ENCODE measurements at places on chromosomes 4 and X.

GRCh38 chr4:156191044-156191781 lies 237.5 kb upstream of the CTSO start:
- DNase-seq = no peak

GRCh38 chr4:10917566-10917965 lies 233.0 kb upstream of the CLNK start:
- no peak for DNase-seq

GRCh38 chrX:40470830-40471429 lies 109.8 kb upstream of the ATP6AP2 start:
- DNase-seq = no peak

GRCh38 chr4:13920901-13921300 lies 293.4 kb upstream of the BOD1L1 start:
- DNase-seq = no peak

GRCh38 chr4:174222266-174222872 lies 61.1 kb downstream of the FBXO8 start:
- DNase-seq = no peak

- no peak for DNase-seq
Observed at GRCh38 chr4:55358668-55359067, 12.6 kb downstream of the SRD5A3 start.

- DNase-seq = no peak
Observed at GRCh38 chr4:5122114-5122513, 70.8 kb downstream of the STK32B start.

GRCh38 chrX:107678957-107679740 lies 50.8 kb downstream of the PRPS1 start:
- DNase-seq = peak; percentile 5

GRCh38 chr4:157221426-157221894 lies 932 bp downstream of the GRIA2 start:
- no peak for DNase-seq

GRCh38 chr4:6175426-6175825 lies 24.9 kb downstream of the JAKMIP1 start:
- DNase-seq = no peak

DNA sequence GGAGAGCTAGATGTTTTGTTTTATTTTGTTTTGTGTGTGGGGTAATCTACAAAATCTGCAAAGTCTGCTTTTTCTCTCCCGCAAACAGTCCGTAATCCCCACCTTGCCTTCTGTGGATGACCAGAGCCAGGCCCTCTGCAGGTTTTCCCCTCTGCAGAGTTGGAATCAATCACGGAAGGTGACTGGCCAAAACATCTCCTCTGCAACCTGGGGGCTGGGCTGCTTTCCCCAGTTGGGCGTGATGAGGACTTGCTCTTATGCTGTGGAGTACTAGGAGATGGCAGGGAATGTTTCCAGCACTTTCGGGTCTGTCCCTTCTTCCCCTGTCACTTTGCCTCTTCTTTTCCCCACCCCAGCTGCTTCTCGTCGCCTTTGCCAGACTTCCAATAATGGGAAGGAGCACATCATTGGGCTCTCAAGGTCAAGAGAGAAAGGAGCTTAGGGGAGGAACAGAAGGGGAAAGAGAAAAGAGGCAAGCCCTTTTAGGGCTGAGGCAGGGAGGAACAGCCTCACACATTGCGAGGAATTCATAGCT lies 1.1 kb downstream of the TMEM35A start:
- DNase-seq = no peak

DNA sequence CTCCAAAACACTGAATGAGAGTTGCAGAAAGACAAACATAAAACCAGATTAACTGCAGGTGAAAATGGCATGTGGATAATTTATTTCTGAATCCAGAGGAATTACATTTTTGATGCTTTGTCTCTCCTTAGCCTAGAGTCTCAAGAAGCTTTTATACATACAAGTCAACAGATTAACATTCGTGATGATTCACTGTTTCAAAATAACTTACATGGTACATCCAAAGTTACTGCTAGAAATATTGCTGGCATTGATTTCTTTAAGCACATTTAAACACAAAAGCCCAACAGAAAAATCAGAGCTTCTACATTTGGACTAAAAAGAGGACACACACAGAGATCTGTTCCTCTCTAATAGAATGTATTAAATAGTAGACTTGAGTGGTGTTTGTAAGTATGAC lies 105.6 kb downstream of the AMELX start:
- no peak for DNase-seq

DNA sequence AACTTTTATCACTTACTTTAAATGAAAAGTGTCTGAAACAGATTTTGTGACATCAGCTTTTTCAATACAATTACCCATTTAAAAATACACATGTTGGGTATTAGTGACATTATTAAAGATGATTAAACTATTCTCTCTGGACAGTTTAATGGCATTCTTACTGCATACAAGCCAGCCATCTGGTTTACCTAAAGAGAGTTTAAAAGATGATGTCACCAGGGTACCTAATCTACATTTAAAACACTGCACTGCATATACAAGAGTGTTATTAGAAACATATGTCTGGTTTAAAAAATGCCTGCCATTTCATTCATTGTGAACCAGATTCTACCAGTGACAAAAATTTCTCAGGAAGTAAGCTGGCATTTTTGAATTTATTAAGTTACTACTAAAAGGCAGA lies 919.1 kb downstream of the ADGRL3 start:
- DNase-seq = no peak

DNA sequence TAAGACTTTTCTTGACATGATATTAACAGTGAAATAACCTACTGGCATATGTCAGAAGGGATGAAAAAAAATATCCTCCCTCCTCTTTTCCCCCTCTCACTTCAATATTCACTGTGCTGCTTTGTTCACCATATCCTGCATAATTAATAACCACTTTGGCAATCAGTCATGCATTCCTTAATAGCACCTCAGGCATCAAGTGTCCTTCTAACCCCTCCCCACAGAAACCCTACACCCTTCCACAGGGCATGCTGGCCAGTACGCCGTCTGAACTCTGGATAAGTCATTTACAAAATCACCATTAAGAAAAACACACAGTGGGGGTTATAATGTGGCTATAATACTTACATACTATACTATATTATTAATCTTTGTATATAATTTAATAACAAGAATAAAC lies 165.9 kb downstream of the PDGFC start:
- no peak for DNase-seq

DNA sequence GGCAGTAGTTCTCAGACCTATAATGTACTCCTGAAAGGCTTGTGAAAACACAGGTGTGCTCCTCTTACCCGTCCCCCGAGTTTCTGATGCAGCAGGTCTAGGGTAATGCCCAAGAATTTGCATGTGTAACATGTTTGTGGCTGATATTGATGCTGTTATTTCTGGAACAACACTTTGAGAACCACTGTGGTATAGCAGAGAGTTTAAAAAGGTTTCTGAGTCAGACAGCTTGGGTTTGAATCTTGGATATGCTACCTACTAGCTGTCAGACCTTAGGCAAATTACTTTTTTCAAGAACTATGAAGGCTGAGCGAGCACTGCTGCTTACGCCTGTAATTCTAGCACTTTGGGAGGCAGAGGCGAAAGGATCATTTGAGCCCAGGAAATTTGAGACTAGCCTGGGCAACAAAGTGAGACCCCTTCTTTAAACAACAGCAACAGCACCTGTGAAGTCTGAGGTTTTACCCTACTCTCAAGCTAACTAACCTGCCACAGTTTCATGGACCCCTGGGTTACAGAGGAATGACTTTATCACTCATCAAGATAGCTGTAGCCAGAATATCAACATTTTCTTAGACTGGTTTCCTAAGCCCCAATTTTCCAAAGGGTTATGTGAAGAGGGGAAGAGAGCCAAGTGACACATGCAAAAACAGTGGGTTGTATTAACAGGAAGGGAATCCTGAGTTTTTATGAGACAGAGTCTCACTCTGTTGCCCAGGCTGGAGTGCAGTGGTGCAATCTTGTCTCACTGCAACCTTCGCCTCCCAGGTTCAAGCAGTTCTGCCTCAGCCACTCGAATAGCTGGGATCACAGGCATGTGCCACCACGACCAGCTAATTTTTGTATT lies 5.1 kb downstream of the AFF1 start:
- DNase-seq = no peak

GRCh38 chrX:123085311-123085940 lies 98.7 kb upstream of the GRIA3 start:
- no peak for DNase-seq

DNA sequence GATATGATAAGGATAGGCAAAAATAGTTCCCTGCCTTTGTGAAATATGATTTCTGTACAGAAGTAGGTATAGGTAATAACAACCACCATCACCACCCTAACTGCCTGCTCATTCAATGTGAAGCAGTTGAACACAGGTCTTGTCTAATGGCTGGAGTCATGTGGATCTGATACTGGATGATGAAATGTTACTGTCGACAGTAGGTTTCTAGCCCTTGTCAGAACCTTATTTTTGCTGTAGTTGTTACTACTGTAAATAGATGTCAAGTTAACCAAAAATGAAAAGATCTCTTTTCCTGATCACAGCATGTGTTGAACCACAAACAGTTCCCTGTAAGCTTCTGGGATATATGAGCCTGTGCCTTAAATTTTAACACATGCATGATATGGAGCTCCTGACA lies 142.9 kb downstream of the FRAS1 start:
- DNase-seq = no peak

DNA sequence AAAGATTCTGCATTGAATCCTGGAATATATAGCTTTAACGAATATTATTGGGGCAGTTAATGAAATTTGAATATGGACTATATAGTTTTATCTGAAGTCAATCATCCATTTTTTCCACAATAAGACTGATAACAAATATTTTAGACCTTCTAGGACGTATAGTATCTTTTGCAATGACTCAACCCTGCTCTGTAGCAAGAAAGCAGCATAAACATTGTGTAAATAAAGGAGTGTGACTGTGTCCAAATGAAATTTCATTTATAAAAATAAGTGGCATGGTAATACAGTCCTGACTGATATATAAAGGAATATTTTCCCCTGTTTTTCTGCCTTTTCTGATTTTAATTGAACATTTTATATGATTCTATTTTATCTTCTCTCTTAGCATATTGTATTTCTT lies 947.7 kb upstream of the SLIT2 start:
- DNase-seq = no peak

DNA sequence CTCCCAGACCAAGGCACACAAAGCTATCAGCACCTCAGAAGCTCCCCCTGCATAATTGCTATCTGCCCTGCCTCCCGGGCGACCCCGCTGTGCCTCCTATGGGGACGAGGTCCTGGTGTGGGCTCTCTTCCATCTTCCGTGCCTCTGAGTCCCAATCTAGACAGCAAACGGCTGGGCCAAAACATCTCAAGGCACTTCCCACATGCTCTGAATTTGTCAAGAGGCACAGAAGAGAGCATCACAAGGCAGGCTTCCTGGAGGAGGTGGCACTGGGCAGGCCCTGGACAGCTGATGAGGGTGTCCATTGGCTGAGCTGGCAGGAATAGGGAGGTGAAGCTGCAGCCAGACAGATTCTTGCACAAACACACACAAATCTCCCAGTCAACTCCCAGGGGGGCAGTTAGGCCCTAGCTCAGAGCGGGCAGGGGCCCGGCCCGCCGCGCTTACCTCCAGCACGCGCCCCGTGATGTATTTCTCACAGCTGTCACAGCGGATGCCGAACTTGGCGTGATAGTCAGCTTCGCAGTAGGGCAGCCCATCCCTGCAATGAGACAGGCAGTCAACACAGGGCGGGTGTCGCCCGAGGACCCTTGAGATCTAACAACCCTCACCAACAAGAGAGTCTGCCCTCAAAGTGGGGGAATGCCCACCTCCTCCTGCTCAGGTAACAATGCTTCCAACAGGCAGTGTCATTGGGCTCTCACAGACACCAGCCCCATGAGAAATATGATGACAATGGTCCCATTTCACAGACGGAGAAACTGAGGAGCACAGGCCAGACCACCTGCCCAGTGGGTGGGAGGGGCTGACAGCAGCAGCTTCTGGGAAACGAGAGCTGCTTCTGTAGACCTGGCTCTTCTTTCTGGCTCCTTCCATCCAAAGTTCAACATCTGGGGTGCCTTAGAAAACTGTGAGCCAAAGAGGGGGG lies 81.2 kb downstream of the ABLIM2 start:
- DNase-seq = no peak

GRCh38 chr4:138178566-138178965 lies 63.6 kb downstream of the SLC7A11 start:
- no peak for DNase-seq

DNA sequence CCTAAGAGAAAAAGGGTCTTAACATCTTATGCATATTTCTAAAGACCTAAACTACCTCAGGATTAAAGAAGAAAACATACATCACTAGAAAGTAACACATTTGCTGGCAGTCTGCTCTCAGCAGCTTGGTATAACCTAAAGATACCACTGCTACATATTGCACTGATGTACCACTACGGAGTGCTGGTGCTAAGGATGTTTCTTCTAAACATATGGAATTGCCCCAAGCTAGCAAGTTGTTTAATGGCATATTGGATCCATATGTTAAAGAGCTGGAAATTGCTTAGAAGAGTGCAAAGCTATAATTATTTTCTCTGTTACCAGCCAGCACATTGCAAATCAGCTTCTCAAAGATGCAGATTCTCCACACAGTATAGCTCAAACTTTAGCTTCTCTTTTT lies 436.5 kb upstream of the GALNTL6 start:
- no peak for DNase-seq

DNA sequence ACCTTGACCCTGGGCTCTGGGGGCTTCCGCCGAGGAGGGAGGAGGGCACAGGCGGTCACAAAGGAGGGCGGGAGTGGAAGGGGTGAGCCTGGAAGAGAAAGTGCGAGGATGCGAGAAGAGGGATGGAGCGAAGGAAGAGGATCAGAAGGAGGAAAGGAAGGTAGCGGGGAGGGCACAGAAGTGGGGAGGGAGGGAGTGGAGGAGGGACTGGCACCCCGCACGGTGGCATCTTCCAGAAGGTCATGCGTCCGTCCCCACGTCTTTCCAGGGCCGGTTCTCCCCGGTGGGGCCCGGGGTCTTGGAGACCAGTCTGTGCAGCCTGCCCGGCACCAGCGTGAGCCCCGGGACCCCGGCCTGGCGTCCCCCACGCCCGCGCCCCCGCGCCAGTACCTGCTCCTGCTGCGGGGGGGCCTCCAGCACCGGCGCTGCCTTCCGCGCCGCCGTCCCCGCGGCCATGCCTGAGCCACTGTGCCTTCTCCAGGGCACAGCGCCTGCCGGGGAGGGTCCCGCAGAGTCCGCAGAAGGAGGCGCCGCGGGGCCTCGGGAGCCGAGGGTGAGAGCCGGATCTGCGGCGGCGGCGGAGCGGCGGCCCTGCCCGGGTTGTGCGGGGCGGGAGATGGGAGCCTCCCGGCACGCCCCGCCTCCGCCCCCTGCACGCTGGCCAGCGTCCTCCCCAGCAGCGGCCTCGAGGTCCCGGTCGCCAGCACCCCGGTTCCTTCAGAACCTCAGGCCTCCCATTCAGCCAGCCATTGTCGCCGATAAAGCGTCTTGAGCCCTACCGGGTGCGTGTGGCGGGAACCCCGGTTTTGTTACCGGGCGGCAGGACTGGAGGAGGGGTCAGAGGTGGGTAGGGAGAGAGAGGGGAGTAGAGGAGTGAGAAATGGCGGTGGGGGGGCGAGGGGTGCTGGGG lies at the start of gene RNF175:
Gene RNF175 (minus strand): TSS at position 618 of the 910 bp plus-strand sequence. CDS start 162 bp downstream, at position 456.
- DNase-seq = no peak

DNA sequence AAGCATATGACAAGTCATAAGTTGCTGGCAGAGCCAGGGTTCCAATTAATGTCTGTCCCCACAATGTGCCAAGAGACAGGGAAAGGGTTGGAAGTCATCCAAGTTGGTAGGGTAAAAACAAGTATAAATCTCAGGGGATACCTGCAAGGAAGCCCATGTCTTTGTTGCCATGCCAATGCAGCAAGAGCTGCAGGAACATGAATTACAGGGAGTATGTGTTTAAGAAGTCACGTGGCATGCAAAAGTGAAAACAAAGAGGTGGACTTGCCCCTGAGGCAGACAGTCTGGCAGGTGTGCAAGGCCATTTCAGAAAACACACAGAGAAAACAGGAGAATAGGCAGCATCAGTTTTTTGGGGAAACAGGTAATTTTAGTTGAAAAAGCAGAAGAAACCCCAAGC lies 29.4 kb downstream of the C4orf51 start:
- no peak for DNase-seq
